ENCODE measurements at places on chromosomes 2 and 18.

GRCh38 chr2:172965433-172966212 is 110.0 kb upstream of the MAP3K20 start:
- no peak for DNase-seq

GRCh38 chr18:36128907-36129299 is 237 bp downstream of the SLC39A6 start:
- DNase-seq: no peak

- DNase-seq: no peak
Observed at GRCh38 chr2:74206180-74206688, 7.8 kb downstream of the MTHFD2 start.

DNA sequence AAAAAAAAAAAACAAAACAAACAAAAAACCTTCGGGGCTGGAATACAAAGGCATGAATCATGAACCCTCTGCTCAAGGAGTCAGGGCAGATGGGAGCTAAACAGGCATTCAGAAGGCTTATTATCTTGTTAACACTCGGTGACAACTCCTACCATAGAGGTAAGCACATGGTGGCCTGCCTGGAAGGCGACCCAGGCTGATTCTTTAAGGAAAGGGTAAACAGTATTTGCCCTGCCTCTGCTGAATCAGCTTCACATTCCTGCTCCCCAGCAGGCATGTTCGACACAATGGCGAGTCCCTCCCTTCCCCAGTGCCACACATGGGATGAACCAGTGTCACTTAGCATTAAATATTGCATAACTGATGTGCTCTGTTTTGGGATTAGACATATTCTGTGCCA is 191.9 kb downstream of the ARL4C start:
- DNase-seq: no peak

DNA sequence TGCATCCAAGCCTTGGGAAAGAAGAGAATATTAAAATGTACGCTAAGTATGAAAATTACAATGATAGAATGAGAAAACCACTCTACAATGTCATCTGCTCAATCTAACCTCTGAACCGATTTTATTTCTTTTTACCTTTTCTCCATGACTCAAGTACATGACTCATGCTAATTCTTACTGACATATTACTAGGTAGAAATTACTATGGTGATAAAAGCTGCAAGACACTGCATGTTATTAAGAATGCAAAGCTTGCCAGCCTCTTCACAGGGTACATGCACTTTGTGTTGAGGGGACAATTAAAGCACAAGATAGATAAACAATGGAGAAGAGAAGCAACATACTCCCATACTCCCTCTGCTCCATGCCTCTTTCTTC is 20.7 kb downstream of the SFT2D3 start:
- DNase-seq: no peak

- no peak for DNase-seq
Observed at GRCh38 chr2:73885406-73885805, 7.4 kb upstream of the ACTG2 start.

DNA sequence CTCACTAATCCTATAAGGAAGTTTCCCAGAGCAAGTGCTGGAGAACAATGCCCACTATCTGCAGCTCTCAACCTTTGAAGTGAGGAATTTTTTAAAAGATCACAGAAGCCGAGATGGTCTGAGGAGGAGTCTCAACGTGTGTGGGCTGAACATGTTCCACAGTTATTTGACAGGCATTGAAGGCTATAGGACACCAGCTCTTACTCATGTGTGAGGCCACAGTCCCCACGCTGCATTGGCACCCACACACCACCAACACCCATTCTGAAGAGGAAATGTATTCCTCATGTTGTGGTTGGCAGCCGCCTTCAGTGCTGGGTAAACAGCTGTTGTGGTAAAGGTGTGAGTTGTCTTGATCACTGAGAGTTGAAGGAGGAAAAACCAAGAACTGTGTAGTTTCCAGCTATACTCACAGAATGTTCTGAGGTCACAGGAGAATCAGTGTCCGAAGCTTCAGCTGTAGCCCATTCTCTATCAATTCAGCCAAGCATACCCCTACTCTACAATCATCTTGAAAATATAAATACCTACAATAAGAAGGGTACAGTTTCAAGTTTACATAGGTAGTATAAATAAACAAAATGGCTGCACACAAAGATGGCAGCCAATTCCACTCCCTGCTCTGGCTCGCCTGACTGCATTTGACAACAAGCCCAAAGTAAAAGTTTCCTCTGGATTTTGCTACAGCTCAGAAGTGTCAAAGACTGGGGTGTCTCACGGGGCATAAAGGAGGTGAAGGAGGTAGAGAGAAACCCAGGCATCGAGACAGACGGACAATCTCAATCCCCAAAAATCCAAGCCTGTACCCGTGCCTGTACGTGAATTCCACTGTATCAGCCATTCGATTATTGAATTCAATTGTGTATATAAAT is 12.1 kb downstream of the CD226 start:
- peak; percentile 61 for DNase-seq

GRCh38 chr2:135208016-135208415 is 155.9 kb downstream of the RAB3GAP1 start:
- DNase-seq: no peak

DNA sequence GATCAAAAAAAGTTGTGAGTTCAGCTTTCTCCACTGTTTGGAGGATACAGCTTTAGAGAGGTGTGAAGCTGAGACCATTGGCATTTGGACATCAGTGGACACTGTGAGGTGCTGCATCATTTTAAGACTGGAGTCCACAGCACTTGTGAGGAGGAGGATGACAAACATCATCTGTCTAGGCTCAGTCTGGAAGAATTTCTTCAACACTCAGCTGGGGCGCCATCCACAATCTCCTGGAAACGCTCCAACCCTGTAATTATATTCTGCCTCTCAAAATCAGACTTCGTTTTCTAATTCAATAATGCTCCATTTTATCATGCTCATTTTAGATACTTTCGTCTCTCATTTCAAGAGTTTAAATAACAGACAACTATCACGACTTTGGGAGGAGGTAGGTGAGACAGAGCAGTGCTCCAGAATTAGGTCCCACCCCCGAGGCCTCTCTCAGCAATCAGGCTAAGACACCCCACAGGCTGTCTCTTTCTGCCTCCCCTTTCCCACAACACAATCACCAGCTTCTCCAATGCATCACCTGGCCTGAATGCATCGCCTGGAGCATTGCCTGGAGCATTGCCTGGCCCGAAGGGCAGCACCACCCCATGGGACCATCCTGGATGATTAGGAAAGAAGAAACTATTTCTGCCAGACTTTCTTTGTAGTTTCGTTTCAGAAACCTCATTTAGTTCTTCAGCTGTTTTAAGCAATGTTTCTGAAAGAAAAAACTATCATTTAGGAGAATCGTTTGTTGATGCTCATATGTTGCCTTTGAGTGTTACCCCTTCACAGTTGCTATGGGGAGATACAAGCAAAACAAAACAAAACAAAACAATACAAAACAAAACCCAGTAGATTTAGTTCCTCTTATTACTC is 37.0 kb upstream of the DPP10 start:
- no peak for DNase-seq

- DNase-seq: no peak
Observed at GRCh38 chr18:76459687-76460350, 35.2 kb downstream of the ZNF516 start.

GRCh38 chr2:61732787-61733186 is 121.1 kb downstream of the FAM161A start:
- DNase-seq: no peak

DNA sequence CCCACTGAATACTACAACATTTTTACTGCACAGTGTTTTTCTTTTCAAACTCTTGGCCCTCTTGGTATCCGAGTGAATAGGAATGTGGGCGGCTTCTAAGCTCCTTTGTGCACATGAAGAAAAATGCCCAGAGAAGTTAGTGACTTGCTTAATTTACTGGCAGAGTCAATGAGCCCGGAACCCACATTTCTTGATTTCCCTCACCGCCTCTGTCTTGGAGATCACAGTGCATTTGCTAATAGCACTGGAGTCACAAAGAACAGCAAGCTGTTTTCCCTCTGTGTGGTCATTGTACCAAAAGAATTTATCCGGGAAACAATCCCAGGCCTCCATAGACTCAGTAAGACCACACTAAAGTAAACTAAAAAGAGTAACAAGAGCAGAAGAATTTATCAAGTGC is 18.9 kb downstream of the STON1 start:
- DNase-seq: no peak

GRCh38 chr2:226174390-226174789 is 625.2 kb downstream of the IRS1 start:
- no peak for DNase-seq

DNA sequence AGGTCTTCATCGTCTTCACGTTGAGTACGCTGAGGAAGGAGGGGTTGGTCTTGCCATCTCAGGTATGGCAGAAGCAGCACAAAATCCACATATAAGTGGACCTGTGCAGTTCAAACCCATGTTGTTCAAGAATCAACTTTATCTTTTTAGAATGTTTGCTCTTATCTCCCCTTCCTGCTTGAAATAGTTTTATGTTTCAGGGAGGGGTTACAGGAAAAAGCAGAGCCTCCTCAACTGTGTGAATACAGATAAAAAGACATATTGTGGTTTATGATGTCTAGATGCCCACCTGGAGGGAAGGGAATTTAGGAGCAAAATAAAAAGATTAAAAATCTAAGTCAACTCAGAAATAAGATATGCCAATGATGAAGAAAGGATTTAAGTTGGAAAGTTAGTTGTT is 75.9 kb downstream of the VRK2 start:
- no peak for DNase-seq

GRCh38 chr2:206920951-206921350 is 18.4 kb upstream of the CPO start:
- no peak for DNase-seq

GRCh38 chr2:202671317-202672035 is 36.7 kb downstream of the FAM117B start:
- no peak for DNase-seq

DNA sequence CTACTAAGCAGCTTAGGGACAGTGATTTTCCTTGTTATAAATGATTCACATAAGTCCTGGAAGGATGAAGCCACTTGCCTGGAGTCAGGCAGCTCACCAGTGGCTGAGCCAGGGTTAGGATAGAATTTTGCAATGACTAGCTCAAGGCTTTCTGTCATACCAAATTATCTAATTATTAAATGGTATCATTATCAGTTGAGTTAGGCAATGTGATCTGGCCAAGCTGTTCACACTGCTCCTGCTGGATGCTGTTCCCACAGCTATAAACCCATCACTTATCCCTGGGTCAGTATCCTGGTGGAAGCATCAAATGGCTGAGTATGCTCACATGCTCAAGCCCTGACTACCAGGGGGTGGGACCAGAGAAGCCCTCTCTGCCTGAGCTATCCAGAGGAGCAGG is 235.2 kb downstream of the MTX2 start:
- no peak for DNase-seq

GRCh38 chr2:213846856-213847255 is 562.6 kb downstream of the SPAG16 start:
- no peak for DNase-seq

- no peak for DNase-seq
Observed at GRCh38 chr18:957829-958228, 53.2 kb downstream of the ADCYAP1 start.

GRCh38 chr2:104871972-104872865 is 18.3 kb downstream of the POU3F3 start:
- DNase-seq: no peak

DNA sequence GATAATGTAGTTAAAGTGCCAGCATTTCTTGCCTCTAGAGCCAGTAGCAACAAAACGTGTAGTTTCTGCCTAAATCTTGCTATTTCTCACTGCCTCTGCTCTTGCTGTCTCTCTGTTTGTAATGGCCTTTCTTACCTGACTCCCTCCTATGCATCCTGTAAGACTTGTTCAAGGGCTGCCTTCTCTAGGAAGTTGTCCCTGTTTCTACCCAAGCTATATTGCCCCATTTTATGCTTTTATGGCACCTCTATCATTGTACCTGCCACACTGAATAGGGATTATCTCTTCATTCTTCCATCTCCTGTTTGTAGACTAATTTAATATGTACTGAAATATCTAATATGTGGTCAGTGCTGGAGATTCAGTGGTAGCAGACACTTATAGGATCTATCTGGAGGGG is 49.2 kb downstream of the PLCL1 start:
- no peak for DNase-seq

DNA sequence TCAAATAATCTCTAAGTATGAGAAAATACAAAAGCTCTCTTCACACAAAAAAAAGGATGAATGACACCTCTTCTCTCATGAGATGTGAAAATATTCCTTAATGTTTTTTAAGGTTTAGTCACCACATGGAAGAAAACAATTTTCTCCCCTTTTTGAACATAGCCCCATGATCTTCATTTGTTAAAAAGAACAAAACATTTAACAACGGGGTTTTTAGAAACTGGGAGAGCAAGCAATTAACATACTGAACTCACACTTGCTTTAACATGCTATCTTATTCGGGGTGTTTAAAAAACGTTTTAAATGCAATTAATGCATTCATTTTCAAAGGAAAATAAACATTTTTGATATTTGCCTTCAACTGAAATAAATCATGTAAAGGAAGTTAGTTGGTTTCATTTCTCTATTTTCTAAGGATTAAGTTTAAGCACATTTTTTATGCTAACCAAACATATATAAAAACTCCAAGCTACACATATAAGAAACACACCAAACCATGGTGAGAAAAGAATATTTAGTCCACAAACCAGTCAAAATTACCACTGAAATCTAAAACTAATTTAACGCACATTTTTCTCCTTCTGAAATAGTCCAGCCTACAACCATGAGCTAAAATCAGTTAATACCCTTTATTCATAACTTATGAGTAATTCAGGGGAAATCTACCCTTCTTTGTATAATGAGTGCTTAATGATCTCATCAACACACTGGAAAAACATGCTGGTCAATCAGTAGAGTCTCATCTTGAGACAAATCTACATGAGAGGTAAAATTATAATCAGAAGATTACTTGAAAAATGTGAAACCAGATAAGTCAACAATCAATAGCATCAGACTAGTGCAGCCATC is 8.2 kb downstream of the FBXO11 start:
- DNase-seq: no peak

DNA sequence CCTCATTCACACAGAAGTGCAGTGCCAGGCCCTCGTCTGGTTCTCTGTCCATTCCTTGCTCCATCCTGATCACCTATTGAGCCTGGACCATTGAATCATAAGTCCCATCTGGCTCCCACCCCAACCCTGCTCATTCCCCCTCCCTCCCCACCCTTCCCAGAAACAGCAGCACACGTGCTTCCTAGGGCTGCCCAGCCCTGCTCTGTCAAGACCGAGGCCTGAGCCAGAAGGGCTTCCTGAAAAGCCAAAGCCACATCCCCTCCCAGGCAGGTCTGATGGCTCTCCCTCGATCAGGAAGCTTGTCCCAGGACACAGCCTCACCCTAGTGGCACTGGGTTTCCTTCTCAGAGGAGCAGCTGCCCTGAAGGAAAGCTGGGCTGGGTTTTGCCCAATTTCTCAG is 79.8 kb upstream of the FZD7 start:
- DNase-seq: no peak

All from activated T-cell treated with anti-CD3 and anti-CD28 coated beads for 1 hour (primary cell).